Cardiac muscle cell (in vitro differentiated cells and primary cell): ENCODE measurements at places on chromosomes 12 and 14. TPM values are rescaled to one million over a fixed set of nuclear protein-coding genes. Genes with fewer than 3 reads are reported as not detected.
A peak's percentile ranks its signal among the peaks of the same experiment; 100 is the strongest.

ACVRL1 gene
- polyA plus RNA-seq: 2.5 TPM in 1 of 2 replicates, not detected in the other

WNT1 gene
- not detected in 2 replicates for polyA plus RNA-seq

AVPR1A gene
- not detected in 2 replicates for polyA plus RNA-seq

CD69 gene
- polyA plus RNA-seq: not detected in 2 replicates

CCDC175 gene
- polyA plus RNA-seq: not detected in 2 replicates

ANO2 gene
- polyA plus RNA-seq: not detected in 2 replicates

- no peak for DNase-seq
These were observed 4.2 kb upstream of the XPOT start for GRCh38 chr12:64400041-64400440.

GRCh38 chr12:89183985-89184435 lies 168.3 kb downstream of the DUSP6 start:
- DNase-seq: peak; percentile 96

GRCh38 chr12:57723630-57723962 lies 14.9 kb downstream of the AGAP2 start:
- DNase-seq: no peak

DNA sequence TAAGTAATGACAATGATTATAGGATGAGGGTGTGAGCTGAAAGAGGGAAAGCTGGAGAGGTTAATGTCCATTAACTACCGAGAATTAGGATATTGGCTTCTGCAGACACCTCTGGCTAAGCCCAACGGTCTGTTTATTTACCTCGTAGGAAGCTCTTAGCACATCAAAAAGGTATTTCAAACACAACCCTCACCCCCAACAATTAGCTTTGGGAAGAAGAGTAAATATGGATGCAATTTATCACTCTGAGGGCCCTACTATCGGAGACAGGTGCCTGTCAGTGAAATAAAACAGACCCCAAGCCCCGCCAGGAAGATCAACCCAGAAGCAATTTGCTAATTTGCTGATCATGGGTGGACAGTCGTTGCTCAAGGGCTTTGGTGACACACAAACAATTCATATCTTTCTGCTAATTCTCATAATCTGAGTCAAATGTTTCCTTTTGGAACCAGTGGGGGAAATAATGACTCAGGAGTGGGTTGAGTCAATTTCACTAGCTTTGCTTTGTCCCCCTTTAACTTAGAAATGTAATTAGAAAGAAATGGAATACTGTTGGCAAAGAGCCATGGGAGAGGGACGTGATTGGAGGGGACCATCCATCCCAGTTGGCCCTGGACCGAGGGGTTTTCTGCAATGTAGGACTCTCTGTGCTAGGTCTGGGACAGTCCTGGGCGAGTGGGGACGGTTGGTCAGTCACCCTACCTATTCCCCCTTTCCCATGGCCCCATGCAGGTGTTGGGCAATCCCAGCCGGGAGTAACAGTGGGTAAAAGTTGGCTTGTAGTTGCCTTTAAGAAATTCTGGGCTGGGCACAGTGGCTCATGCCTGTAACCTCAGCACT lies 99.1 kb upstream of the MED13L start:
- peak; percentile 78 for DNase-seq

- no peak for DNase-seq
These were observed 9.0 kb downstream of the DAZAP2 start for GRCh38 chr12:51247523-51248206.

GRCh38 chr12:101795013-101795412 lies 35.7 kb downstream of the GNPTAB start:
- DNase-seq: no peak

DNA sequence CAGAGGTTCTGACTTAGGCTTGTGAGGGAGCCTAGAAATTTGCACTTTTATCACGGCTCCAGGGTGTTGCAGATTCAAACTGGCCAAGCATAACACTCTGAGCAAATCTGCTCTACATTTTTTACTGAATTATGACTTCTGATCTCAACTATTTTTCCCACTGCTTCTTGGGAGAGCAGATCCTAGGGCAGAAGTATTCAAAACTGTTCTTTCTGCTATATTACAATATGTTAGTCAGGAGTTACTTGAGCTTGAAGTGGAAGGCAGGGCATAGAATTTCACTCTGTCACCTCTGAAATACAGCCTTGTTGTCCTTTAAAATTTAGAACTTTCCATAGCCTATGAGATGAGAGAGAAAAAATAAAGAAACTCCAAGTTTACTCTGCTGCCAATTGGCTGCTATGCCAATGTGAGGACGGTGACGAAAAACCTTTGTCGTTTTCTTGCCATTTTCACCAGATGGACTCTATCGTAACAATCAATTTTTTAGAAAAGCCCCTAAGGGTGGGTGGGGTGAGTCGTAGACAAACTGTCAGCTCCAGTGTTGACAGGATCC lies 16.4 kb upstream of the KERA start:
- DNase-seq: no peak

DNA sequence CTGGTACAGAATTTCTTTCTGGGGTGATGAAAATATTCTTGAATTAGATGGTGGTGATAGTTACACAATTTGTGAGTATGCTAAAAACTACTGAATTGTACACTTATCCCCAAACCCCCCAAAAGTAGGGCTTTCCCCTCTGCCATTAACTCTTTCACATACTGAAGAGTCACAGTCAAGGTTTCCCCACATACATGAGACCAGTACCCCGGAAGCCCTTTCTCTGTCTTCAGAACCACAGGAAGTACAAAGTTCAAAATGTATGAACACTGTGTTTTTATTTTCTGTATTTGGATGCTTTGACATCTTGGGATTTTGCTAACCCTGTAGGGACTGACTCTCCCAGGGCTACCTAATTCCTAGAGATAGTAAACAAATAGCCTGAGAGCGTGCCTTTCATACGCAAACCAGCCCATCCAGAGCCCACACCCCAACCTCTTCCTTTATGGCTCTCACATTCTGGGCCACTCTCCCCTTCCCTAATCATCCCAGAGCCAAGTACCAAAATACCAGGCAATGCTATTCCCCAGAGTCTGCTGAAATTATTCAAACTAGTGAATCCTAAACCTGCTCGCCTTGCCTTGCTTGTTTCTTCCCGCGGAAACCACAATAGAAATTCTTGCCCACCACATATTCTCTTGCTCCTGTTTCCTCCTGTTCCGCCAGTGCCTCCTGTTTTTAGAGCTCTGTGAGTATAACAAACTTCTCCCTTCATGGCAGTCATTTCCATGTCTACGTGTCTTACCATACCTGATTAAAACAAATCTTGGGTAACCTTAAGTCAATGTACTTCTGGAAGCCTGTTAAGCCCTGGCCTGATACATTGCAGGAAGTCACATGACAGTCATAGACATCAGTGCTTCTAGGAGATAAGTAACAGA lies 524.8 kb downstream of the FUT8 start:
- no peak for DNase-seq
